NCI-H446 treated with DMSO at 0.1 percent for 48 hours (cell line): ENCODE measurements at places on chromosomes 3 and 15.

DNA sequence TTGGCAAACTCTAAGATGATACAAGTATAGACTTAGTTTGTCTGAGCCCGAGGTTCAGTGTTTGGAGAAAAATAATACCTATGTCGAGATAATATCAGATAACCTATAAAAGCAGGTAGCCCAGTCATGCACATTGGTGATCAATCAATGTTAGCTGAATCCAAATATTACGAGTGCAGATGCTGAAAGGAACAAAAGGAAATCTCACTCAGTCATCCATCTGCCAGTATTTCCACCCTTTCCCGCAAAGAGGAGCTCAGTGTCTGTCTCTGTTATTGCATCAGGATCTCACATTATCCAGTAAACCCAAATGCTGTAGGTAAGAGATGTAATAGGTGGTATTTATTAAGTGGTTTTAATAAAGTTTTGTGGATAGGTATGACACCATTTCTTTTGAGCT lies 251.2 kb upstream of the CTDSPL start:
- DNase-seq = no peak

DNA sequence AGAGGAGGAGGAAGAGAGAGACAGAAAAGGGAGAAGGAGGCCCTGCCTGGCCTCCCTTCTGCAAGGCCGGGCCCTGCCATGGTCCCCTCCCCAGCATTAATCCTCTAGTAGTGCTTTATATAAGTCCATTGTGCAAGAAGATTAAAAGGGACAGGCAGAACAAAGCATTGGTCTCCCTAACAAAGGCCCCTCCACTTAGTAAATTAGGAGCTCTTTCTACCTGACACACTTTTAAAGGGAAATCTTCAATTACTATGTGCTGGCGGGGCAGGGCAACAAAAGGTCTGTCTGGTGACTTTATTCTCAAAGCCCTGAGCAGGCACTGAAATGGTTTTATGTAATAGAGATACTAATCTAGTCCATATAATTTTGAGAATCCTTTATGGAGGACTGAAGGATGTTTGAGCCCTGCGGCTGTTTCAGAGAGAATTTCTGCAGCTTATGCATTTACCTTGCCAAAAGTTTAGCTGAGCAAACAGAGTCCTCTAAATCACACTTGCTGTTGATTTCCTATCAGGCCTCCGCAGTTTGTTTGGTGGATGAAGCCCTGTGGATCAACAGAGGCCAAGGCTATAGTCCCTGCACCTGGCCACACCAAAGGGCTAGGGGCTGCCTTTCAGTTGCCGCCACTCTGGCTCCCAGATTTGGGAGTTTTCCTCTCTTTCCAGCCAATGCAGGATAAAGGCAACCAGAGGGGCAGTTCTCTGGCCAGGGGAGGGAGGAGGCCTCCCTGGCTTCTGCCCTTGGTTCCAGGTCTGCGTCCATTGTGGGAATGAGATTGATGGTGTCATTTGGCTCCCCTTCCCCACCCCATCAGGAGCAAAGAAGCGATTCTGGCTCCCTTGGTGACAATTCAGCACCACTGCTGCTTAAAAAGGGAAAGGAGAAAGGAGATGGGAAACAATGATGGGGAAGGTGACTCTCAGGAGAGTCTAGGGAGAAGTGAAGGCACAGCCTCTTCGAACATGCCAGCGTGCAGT lies 148.0 kb downstream of the MEGF11 start:
- no peak for DNase-seq

GRCh38 chr15:27865323-27865922 lies 233.7 kb downstream of the OCA2 start:
- no peak for DNase-seq

- DNase-seq = no peak
These were observed 262.4 kb downstream of the NLGN1 start for GRCh38 chr3:173659972-173660371.

- no peak for DNase-seq
These were observed 15.8 kb downstream of the TCF12 start for GRCh38 chr15:56934269-56934668.

GRCh38 chr3:188830893-188831292 lies 340.9 kb upstream of the TPRG1 start:
- no peak for DNase-seq

DNA sequence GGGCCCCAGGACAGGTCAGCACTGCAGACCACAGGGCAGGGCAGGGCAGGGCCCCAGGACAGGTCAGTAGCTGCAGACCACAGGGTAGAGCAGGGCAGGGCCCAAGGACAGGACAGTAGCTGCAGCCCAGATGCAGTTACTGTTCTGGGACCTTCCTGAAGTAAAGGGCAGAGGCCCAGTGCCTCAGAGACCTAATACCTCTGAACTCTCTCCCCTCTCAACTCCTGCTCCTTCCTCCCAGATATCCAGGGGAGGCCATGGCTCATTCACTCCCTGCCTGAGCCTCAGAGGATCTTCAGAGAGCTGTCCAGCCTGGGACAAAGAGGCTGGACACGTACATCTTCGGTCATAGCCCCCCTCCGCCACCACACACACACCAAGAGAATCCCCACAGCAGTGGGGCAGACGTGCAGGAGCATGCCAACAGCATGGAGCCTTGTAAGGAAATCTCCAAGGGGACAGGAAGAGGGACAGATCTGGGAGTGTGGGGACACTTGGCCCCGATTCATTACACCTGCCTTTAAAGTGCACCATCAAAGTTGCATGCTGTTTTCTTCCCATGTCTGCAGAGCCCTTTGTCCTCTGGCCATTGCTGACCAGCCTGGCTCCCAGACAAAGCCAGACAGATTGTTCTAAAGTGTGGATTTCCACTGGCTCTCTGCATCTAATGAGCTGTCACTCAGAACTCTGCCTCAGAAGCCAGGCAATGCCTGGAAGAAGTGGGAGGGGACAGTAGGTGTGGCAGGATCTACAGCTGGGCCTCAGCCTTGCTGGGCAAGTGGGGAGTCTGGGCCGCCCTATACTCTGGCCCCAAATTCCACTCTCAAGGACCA lies 24.2 kb upstream of the BUB1B start:
- no peak for DNase-seq

- no peak for DNase-seq
These were observed 12.0 kb upstream of the PAQR9 start for GRCh38 chr3:142975316-142975995.

DNA sequence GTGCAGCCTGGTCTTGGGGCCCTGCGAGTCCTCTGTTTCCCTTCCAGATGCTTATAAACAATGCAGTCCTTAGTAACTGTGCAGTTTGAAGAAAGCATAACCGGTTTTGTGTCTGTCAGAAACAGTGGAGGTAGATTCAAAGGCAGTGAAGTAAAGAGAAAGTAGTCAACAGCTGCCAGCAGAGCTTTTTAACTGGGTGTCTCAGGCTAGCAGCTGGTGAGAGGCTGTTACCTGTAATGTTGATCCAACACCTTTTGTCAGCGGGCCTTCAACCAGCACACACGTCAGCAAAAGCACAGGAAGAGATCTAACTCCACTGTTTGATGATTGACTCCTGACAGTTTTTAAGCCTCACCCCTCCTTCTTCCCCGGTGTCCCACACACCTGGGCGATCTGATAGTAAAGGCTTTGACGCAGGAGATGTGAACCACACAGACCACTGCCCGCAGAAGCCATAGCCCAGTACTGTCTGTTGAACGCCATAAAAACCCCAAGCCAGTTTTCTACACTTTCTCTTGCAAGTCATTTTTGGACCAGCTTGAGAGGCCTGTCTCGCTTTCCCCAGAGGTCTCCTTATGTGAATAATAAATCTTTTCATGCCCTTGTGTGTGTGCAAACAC lies 178.0 kb downstream of the FMN1 start:
- DNase-seq = no peak

DNA sequence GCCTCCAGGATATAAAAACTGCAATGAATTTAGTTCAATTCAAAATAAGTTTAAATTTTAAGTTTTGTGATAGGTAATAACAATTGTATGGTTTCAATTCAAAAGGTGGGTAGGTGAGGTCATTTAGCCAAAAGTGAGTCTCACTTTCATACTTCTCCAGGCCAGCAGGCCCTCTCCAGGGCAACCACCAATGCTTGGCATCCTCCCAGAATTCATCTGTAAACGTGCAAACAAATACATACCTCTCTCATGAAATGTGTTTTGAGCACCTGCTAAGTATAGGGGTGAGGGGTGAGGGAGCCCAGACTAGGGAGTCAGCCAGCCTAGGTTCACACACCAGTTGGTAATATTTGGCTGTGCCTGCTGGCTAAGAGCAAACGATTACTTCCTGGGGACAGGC lies 22.0 kb upstream of the RBSN start:
- DNase-seq = no peak

DNA sequence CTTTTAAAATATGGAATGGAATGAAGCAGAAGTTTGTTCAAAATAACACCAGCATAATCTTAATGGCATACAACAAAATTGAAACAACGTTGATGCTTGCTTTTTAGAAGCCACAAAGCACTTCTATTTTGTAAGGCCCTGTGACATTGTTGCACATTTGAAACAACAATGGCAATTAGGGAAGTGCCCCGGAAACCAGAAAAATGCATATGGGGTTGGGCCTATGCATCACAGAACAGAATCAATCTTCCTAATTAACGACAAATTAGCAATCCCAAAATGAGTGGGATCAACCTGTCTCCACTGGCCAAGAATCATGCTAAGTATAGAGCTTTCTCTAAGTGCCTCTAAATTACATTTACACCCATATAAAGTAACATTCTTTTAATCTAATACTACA lies 168.9 kb downstream of the MEIS2 start:
- DNase-seq = no peak

DNA sequence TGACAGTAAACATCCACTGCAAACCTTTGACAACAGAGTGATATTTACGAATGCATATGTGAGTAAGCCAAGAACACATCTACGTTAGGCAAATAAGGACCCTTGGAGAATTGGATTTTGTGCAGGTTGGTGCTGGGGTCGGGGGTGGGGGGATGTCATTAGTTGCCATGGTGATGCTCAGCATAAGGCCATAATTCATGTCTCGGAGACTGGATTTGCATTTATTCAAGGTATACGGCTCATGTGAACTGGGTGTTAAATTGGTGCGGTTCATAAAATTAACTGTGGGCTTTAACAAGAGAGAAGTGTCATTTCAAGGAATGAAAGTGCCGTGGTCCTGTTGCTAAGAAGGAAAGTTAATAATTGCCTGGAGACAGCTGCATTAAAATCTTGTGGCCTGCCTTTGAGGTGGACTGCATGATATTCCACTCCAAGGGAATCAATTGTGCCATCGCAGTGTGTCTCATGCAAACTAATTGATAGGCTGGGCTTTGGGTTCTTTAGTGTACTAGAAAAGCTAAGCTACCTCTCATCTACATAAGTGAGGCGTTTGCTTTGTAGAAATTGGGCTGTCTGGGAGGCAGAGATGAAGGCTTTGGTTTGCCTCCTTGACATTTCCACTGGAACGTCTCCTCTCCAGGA lies 228.9 kb upstream of the FEZF2 start:
- no peak for DNase-seq

DNA sequence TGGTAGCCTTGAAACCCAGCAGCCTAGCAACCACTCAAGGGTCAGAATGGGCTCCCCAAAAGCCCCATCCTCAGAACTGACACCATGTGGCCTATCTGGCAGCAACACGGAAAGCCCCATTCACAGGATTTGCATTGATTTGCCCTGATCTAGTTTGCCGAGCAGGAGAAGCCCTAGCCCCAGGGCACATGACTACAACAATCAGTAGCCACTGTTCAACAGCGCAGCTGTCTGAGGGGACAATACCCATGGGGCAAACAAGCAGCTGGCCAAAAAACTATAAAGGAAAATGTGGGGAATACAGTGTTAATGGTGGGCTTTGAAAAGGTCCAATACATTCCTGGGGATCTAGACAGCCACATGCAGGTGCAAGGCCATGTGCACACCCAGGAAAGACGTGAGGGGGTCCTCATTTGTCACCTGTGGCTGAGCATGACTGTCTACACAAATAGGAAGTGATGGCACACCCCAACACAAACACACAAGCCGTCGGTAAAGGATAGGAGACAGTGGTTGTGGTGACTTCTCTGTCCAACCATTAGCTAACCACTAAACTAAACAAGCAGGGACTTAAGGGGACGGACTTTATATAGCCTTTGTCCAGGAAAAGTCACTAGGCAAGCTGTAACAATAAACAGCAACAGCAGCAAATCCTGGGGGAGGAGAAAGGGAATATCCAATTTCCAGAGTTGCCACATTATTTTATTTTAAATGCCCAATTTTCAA lies 113.7 kb downstream of the LRIG1 start:
- DNase-seq = no peak

GRCh38 chr15:55589287-55589686 lies 1.1 kb upstream of the PYGO1 start:
- no peak for DNase-seq

- DNase-seq = no peak
These were observed 17.7 kb downstream of the STAG1 start for GRCh38 chr3:136734382-136735070.

DNA sequence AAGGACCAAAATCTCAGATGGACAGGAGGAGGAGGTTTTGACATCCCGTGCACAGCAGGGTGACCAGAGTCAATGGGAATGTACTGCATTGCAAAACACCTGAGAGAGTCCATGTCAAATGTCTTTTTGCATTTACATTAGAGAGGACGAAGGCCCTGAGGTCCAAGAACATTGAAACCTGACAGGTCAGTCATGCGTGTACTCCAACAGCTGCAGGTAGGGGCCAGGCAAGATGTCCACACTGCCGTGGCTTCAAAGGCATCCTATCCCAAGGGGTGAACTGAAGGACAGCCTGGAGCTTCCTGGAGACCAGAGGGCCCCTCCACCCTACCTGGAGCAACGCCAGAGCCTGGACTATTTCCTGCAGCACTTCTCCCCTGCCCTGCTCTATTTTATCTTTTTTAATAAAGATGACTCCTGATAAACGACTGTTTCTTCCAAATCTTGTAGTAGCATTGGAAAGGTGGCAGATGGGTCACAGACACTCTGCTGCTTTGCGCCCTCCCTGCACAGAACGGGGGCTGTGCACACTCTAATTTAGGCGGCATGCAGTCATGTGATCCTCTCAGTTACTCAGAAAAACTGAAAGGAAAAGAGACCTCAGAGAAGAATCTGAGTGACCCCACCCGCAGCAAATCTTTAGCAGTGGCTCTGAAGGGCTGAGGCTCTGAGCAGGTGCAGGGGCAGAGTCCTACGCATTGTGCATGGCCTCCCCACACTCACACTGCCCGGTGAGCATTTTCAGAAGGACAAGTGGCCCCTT lies 68.2 kb downstream of the HMCES start:
- no peak for DNase-seq

- DNase-seq = no peak
These were observed 246.9 kb upstream of the LRIG1 start for GRCh38 chr3:66747696-66748095.

DNA sequence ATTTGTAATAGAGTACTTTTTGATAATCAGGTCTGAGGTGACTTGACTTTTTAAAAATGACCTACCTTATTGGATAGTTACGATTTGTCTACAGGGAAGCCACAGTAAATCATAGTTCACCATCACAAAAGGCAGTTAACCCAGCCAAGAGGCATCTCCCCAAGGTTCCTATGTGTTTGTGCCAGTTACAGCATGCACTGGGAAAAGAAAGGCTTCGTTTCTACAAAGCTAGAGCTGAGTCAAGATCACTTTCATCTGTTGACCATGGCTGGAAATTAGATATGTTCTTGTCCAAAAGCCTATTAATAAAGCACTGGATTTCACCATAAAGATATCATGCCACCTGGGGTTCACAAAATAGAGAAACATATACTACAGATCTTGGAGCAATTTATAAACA lies 139.9 kb downstream of the GREM1 start:
- DNase-seq = no peak

GRCh38 chr3:160450846-160451245 lies 1.3 kb upstream of the TRIM59 start:
- no peak for DNase-seq

- peak; percentile 69 for DNase-seq
These were observed 26.9 kb upstream of the EHHADH start for GRCh38 chr3:185280572-185281365.

GRCh38 chr15:48566668-48567067 lies 78.8 kb downstream of the FBN1 start:
- DNase-seq = no peak
